ENCODE measurements at places on chromosomes 2 and 18. TPM values are rescaled to one million over a fixed set of nuclear protein-coding genes. Genes with fewer than 3 reads are reported as not detected.

Gene PRKAG3
- not detected for total RNA-seq

Gene MYOM1
- total RNA-seq = 8.2 TPM

Gene ALPI
- total RNA-seq = not detected

Gene FBLN7
- total RNA-seq = 4.4 TPM

Gene HJURP
- not detected for total RNA-seq

Gene VAMP8
- total RNA-seq = 5.2 TPM

Gene CACNB4
- 1.2 TPM for total RNA-seq

Gene UGT1A8
- not detected for total RNA-seq

Gene SERPINB4
- total RNA-seq = not detected

Gene GYPC
- total RNA-seq = 75.0 TPM

DNA sequence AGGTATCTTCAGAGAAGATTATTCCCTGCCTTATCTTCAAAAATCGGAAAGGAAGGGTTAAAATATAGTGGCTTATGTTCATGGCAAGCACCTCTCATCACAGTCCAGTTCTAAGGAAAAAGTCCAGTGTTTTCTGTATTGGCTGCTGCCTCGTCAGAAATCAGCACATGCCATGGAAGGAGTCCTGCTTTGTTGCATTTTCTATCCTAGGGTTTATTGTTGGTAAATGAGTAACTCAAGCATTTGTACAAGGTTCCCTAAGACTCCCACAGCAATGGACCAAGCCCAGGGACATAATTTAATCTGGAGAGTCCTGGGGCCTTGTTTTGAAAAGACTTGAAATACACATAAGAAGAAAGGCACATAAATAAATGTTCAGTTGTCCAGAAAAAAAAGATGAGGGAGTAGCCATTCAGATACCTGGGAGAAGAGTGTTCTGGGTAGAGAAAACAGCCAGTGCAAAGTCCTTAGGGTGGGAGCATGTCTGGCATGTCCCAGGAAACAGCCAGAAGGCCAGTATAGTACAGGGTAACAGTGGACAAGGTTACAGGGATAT is 26.4 kb downstream of the NBEAL1 start:
- no peaks in the 10 kb centered on the region for H3K36me3 ChIP-seq
- peaks cover 10% of the 10 kb centered on the region for H3K4me1 ChIP-seq
- DNase-seq = no peak
- no peaks in the 10 kb centered on the region for H3K27me3 ChIP-seq

DNA sequence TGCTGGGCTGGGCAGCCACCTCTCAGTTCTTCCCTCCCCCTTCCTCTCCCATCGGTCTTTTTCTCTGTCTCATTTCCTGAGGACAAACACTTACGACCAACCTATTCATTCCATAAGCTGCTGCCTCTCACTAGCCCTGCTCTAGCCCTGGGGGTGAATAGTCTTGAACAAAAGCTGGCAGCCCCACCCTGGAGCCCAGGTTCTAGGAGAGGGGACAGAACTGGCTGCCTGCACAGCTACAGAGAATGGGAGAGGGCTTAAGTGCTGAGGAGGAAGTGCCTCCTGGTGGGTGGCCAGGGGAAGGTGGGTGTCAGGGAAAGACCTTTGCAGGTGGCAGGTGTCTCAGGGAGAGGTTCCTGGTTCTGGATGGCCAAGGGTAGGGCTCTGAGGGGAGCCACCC is 22.8 kb downstream of the ANO7 start:
- no peak for DNase-seq
- H3K36me3 ChIP-seq = no peaks in the 10 kb centered on the region
- no peaks in the 10 kb centered on the region for H3K27me3 ChIP-seq

DNA sequence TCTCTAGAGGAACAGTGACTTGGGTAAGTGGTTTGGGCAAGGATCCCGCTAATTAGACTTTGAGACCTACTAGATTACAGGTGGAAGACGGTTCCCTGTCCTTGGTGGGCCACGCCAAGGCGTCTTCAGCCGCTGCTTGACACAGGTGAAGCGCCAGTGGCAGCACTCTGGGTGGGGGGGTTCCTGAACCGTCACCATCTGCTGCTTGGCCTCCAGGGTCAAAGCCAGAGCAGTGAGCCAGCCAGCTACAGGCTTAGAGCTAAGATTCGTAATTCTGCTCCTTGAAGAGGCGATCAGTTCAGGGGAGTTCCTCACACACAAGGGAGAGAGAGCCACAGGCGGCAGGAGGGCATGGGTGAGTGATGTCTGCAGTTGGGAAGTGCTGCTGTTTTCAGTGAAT is 39.4 kb upstream of the RBM44 start:
- H3K4me3 ChIP-seq = no peak overlapping the region
- H3K27me3 ChIP-seq = no peaks in the 10 kb centered on the region
- no peaks in the 10 kb centered on the region for H3K36me3 ChIP-seq
- no peaks in the 10 kb centered on the region for H3K4me1 ChIP-seq
- no peak overlapping the region for H3K27ac ChIP-seq
- no peak for DNase-seq

- no peaks in the 10 kb centered on the region for H3K36me3 ChIP-seq
- DNase-seq = no peak
- H3K27me3 ChIP-seq = no peaks in the 10 kb centered on the region
- no peak overlapping the region for H3K4me3 ChIP-seq
- no peaks in the 10 kb centered on the region for H3K4me1 ChIP-seq
These were observed 29.8 kb downstream of the EPC2 start for GRCh38 chr2:148674063-148675020.

DNA sequence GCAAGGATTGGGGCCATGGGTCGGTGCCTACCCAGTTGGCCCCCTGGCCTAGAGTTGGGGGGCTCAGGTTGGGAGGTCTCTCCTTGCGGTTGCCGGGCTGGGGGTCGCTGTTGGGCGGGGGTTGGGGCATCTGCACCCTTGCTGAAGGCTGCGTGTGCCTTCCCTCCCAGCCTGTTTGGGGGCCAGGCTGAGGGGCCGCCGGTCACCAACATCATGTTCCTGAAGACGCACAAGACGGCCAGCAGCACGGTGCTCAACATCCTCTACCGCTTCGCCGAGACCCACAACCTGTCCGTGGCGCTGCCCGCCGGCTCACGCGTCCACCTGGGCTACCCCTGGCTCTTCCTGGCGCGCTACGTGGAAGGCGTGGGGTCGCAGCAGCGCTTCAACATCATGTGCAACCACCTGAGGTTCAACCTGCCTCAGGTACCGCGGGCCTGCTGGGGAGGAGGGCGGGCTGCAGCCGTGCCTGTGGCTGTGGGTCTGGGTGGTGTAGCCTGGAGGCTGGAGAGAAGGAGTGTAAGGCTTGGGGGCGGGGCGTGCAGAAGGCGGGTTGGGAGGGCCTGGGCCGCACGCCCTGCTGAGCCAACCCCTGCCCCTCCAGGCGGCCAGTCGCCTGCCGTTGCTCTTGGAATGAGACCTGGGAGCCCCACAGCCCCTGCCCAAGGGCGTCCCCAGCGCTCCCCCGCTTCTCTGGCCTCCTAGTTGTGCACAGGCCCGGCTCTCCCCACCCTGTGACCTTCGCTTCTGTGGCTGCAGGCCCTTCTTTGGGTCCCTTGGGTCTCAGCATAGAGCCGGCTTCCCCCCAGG is 7.2 kb upstream of the NEU4 start:
- no peak overlapping the region for H3K27ac ChIP-seq
- H3K4me1 ChIP-seq = no peaks in the 10 kb centered on the region
- H3K27me3 ChIP-seq = peaks cover 3% of the 10 kb centered on the region
- DNase-seq = no peak

- H3K27me3 ChIP-seq = no peaks in the 10 kb centered on the region
- no peak overlapping the region for H3K4me3 ChIP-seq
- DNase-seq = no peak
- H3K27ac ChIP-seq = no peak overlapping the region
- H3K36me3 ChIP-seq = no peaks in the 10 kb centered on the region
- no peaks in the 10 kb centered on the region for H3K4me1 ChIP-seq
These were observed 8.2 kb downstream of the DSG2 start for GRCh38 chr18:31506024-31506742.

GRCh38 chr2:60359569-60359968 is 193.9 kb downstream of the BCL11A start:
- H3K36me3 ChIP-seq = no peaks in the 10 kb centered on the region
- DNase-seq = no peak
- H3K27ac ChIP-seq = no peak overlapping the region
- H3K4me3 ChIP-seq = no peak overlapping the region
- H3K4me1 ChIP-seq = no peaks in the 10 kb centered on the region

- DNase-seq = peak; percentile 58
- H3K4me3 ChIP-seq = no peak overlapping the region
- H3K27ac ChIP-seq = no peak overlapping the region
- H3K36me3 ChIP-seq = no peaks in the 10 kb centered on the region
- no peaks in the 10 kb centered on the region for H3K4me1 ChIP-seq
These were observed 4.4 kb downstream of the CCL20 start for GRCh38 chr2:227817850-227818674.

DNA sequence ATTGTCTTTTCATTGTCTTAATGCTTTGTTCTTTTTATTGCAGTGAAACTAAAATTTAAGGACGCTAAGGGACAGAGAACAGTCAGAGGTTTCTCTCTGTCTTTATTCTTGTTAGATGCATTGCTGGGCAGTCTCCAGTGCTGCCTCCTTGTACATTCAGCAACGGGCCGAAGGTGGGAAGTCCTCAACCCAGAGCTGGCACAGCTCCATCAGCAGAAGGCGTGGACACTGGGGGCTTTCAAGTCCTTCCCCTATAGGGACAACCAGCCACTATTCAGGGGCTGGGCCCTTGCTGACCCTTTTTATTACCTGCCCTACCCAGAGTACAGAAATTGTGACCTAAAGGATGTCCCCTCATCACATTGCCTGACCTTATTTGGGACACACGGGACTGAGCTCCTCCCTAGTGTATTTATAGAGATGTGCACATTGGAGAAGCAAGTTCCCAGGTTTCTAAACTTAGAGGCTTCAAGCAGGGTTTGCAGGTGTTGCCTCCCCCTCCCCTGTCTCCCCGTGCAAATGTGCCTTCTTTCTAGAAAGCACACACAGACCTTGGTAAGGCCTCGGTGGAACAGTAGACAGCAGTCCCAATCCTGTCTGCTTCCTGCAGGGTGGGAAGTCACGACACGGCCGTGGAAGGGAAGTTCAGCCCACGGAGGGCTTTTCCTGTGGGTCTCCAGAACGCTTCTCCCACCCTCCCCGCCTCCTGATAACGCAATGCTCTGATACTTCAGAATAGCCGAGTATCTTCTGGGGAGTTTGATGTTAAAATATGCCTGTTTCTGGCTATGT is 68.2 kb downstream of the ZCCHC2 start:
- no peaks in the 10 kb centered on the region for H3K36me3 ChIP-seq
- H3K4me3 ChIP-seq = no peak overlapping the region
- no peaks in the 10 kb centered on the region for H3K27me3 ChIP-seq

DNA sequence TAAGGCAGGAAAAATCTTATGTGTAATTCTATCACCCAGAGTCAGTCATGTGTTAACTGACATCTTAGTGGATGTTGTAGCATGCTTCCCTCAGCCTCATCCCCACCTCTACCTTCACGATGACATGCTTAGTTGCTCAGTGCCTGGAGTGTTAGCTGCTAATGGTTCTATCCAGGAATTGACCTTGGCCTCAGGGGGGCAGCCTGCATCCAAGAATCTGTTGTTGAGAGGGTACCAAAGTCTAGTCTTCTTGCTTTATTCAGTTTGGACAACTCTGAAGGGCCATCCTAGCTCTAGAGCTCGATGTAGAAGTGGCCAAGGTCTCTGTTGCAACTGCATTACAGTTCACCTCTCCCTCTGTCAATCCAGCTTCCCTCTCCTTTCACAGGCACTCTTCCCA is 61.2 kb downstream of the ACYP2 start:
- no peaks in the 10 kb centered on the region for H3K4me1 ChIP-seq
- no peaks in the 10 kb centered on the region for H3K27me3 ChIP-seq
- peak; percentile 55 for DNase-seq
- no peak overlapping the region for H3K27ac ChIP-seq

- DNase-seq = no peak
- H3K36me3 ChIP-seq = no peaks in the 10 kb centered on the region
- no peak overlapping the region for H3K4me3 ChIP-seq
- H3K4me1 ChIP-seq = no peaks in the 10 kb centered on the region
These were observed 21.1 kb downstream of the PTPN2 start for GRCh38 chr18:12862874-12863482.

DNA sequence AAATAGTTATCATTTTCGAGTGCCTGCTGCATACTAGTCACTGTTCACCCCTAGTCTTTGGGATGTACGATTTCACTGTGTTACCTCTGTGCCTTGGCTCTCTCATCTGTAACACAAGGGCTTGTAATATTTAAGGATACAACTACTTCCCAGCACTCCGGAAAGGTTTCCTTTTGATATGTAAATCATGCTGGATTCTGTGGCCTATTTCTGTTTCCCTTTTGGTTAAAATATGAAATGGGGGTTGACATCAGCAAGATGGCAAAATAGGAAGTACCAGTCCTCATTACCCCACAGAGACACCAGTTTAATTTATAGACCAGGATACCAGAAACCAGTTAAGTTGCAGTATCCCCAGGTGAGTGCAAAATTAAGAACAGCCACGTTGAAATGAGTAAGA is 23.5 kb downstream of the PSMG2 start:
- H3K36me3 ChIP-seq = no peaks in the 10 kb centered on the region
- H3K4me3 ChIP-seq = no peak overlapping the region
- H3K4me1 ChIP-seq = no peaks in the 10 kb centered on the region

- DNase-seq = no peak
- no peak overlapping the region for H3K4me3 ChIP-seq
- H3K27ac ChIP-seq = no peak overlapping the region
- H3K4me1 ChIP-seq = peaks cover 7% of the 10 kb centered on the region
- H3K36me3 ChIP-seq = no peaks in the 10 kb centered on the region
These were observed 17.0 kb downstream of the TTLL4 start for GRCh38 chr2:218727502-218728165.

- no peak overlapping the region for H3K4me3 ChIP-seq
- H3K27ac ChIP-seq = no peak overlapping the region
- DNase-seq = no peak
These were observed 226.9 kb downstream of the TMEM163 start for GRCh38 chr2:134491771-134492441.

- H3K27me3 ChIP-seq = no peaks in the 10 kb centered on the region
- H3K4me3 ChIP-seq = no peak overlapping the region
- DNase-seq = no peak
- H3K36me3 ChIP-seq = no peaks in the 10 kb centered on the region
These were observed 85.3 kb downstream of the SDC1 start for GRCh38 chr2:20139407-20140172.

DNA sequence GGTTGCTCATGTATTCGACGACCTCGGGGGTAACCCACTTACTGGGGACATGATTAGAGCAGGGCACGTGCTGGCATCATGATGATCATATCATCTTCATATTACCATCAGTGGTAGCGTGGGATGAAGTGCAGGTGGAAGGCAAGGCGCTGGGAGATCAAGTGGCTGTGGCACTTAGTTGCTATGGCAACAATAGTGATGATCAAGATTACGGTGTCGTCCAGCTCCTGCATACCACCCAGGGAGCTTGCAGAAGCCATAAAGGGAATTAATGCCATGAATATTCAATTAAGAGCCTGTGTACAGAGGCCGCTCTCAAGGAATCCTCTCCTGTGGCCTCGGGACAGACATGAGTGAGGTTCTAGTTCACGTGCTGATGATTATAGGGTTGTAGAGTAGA is 237.2 kb upstream of the COPS8 start:
- no peak overlapping the region for H3K4me3 ChIP-seq
- no peak overlapping the region for H3K27ac ChIP-seq
- no peaks in the 10 kb centered on the region for H3K36me3 ChIP-seq
- no peaks in the 10 kb centered on the region for H3K4me1 ChIP-seq
- H3K27me3 ChIP-seq = no peaks in the 10 kb centered on the region
